ENCODE measurements at places on chromosomes 2 and 18.

DNA sequence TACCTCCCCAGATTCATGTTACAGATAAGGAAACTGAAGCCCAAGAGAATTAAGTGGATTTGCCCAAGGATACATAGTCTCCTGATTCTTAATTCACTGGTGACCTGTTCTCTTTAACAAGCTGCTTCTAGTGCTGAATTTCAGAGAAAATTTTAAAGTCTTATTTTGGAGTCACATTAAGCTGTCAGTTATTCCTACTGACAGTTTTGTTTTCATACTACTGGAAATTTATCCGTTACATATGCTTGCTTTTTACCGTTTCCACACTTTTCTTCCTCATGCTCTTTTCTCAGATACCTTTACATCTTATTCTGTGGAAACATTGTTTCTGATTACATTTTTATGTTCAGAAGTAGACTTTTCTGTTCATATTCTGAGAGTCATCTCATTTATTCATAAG lies 1.3 kb downstream of the MOB4 start:
- no peak for DNase-seq

DNA sequence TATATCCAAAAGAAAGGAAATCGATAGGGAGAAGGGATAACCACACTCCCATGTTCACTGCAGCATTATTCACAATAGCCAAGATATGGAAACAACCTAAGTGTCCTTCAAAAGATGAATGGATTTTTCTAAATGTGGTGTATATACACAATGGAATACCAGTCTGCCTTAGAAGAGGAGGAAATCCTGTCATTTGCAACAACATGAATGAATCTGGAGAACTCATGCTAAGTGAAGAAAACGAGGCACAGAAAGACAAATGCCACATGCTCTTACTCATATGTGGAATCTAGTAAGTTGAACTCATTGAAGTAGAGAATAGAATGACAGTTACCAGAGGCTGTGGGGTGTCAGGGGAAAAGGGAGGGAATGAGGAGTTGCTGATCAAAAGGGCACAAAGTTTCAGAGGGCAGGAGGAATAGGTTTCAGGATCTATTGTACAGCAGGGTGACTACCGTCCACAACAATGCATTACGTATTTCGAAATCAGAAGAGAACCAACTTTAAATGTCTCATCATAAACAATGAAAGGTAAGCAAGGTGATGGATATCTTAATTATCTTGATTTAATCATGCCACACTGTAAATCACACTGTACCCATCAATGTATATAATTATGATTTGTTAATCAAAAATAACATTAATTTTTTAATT lies 46.1 kb downstream of the SIGLEC15 start:
- no peak for DNase-seq

DNA sequence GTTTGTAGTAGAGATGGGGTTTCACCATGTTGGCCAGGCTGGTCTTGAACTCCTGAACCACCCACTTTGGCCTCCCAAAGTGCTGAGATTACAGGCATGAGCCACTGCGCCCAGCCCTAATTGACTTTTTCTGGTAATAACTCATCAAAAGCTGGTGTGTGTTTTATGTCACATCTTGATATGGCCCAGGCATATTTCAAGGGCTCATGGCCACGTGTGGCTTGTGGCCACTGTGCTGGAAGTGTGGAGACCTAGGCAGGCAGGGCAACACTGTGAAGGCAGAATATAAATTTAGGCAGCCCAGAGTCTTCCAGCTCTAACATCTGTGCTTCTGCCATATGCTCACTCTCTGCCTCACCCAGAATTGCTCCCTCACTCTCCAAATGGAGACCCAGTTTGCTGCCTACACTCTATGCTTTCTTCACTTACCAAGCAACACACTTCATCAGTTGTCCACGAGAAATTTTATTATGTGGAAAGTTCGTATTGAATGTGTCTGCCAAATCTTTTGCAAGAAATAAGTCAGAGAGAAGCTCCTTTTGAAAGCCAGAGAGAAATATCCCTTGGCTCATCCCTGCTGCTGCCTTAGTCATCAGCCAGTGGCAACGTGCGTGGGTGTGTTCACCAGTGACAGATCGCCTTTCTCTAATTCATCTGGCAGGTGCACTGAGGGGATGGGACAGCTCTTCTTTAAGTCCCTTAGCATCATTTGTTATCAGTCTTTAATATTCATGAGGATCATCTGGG lies 129.4 kb upstream of the CXCR4 start:
- DNase-seq, result peak; percentile 30

- DNase-seq, result no peak
Observed at GRCh38 chr2:72026819-72027425, 120.7 kb downstream of the CYP26B1 start.

- DNase-seq, result no peak
Observed at GRCh38 chr2:149101818-149102217, 63.3 kb downstream of the LYPD6B start.

DNA sequence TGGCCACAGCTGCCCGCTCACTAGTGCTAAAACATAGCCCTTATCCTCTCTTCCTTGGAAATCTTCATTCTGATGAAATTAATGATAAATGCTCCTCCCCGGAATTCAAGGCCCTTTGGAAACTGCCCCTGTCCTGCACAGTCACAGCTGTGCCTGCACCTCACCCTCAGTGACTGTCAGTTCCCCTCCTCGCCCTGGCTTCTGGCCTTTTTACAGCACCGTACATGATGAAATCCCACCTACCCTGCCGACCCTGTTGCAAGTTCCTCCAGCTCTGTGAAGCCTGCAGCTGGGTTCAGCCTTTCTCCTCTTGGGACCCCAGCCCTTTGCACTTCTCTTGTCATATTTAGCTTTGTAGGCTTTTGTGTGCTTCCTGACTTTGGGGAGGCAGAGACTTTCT lies 48.4 kb downstream of the DCDC2C start:
- no peak for DNase-seq

- no peak for DNase-seq
Observed at GRCh38 chr2:235414422-235414821, 79.4 kb upstream of the AGAP1 start.

DNA sequence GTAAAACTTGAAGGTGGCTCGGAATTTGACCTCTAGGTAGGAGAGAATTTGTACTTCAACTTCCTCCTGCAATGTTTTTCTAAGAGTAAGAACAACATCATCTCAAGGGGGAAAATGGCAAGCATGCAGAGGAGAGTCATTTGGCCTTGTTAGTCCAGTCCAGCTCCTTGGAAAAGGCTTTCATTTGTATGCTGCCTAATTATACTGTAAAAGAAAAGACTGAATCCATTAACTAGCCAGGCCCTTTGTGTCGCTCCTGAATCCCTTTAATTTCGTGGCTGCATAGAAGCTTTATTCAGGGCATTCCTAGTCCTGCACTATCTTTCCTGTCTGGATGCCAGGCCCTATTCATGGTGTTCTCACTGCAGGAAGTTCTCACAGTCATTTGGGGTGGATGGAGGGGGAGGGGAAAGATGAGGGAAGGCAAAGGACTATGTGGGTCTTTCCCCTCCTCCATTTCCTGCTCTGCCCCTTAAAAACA lies 36.0 kb downstream of the PHLPP1 start:
- no peak for DNase-seq

- DNase-seq, result no peak
Observed at GRCh38 chr2:55302241-55302640, 33.2 kb upstream of the MTIF2 start.

Data from activated T-cell treated with anti-CD3 and anti-CD28 coated beads for 4 hours (primary cell).